ENCODE measurements at places on chromosomes 6 and 20.
A peak's percentile ranks its signal among the peaks of the same experiment; 100 is the strongest.

GRCh38 chr6:161439093-161439492 is 165.2 kb upstream of the AGPAT4 start:
- peak; percentile 68 for DNase-seq

- no peak for DNase-seq
Observed at GRCh38 chr6:168181876-168182275, 102.9 kb upstream of the FRMD1 start.

GRCh38 chr6:15322781-15323536 is 77.1 kb downstream of the JARID2 start:
- DNase-seq: peak; percentile 6

- DNase-seq: no peak
Observed at GRCh38 chr6:43428112-43428570, 800 bp downstream of the ABCC10 start.

GRCh38 chr6:125129354-125129753 is 24.2 kb upstream of the TPD52L1 start:
- no peak for DNase-seq

GRCh38 chr20:23228912-23229311 is 121.7 kb upstream of the NXT1 start:
- peak; percentile 46 for DNase-seq

DNA sequence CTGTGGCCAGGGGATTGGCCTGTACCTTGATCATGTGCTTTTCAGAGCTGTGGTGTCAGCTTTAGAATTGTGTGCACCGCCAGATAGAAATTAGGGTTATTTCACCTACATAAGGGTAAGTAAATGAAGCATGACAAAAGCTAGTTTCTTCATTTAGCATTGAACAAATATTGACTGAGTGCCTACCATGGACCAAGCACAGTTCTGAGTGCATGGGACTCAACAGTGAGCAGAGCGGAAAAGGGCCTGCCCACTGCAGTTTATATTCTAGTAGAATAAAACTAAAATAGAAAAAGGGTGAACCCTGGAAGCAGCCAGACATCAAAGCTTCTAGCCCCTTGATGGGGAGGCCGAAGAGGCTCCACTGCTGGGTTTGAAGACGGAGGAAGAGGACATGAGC is 25.6 kb downstream of the ECT2L start:
- no peak for DNase-seq

DNA sequence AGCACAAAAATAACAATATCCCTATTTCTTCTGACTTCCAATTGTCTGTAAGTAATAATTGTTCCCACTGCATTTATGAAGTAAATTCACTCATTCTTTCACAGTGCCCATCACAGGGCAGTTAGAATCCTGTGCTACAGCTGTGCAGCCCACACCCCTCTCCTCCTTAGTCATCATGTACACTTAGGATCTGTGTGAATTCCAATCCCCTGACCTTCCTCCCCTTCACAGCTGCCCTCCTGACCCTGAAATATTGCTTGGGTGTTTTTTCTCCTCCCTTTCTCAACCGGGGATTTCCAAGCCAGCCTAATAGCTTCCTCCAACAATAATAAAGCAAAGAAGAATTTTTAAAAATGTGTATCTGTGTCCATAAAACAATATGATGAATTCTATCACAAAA is 91.5 kb upstream of the BEND6 start:
- no peak for DNase-seq

DNA sequence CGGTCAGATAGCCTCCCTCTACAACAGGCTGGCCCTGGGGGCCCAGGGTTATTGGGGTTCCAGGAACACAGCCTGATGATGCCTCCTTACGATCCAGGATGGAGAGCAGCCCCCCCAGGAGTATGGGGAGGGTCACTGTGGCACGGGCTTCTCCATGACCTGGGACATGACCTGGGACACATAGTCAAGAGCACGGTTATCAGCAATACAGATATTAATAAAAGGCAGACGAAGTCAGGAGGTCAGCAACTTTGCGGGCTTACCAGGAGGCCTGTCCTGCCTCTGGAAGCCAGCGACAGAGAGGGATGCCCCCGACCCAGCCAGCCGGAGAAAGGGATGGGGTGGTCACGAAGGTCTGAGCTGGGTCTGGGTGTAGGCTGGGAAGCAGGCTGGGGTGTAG is 795 bp downstream of the MMP24OS start:
- no peak for DNase-seq

GRCh38 chr6:75296811-75297779 is 12.5 kb upstream of the TMEM30A start:
- no peak for DNase-seq

- no peak for DNase-seq
Observed at GRCh38 chr6:63716169-63716568, 80.6 kb downstream of the PHF3 start.

- no peak for DNase-seq
Observed at GRCh38 chr20:63106108-63106764, 99.5 kb upstream of the BHLHE23 start.

- no peak for DNase-seq
Observed at GRCh38 chr20:47862574-47863240, 77.4 kb upstream of the SULF2 start.

Measured in amniotic stem cell (primary cell).